Activated CD4-positive, alpha-beta memory T cell treated with anti-CD3 and anti-CD28 coated beads for 36 hours (primary cell): ENCODE measurements at places on chromosomes 12 and 14. TPM values are rescaled to one million over a fixed set of nuclear protein-coding genes. Genes with fewer than 3 reads are reported as not detected.

DNA sequence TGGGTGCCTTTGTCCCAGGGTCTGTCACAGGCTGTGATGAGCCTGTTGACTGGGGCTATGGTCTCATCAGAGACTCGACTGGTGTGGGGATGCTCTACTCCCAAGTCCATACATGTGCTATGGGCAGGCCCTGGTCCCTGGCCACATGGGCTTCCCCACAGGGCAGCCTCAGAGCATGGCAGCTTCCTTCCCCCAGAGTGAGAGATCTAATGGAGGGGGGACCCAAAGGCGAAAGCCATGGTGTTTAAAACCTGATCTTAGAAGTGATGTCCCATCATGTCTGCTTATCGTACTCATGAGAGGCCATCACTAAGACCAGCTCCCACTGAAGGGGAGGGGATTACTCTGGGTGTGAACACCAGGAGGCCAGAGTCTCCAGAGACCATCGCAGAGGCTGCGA, 279.0 kb upstream of the RTL1 start:
- DNase-seq = no peak
- H3K36me3 ChIP-seq = no peaks in the 10 kb centered on the region
- H3K27ac ChIP-seq = no peak overlapping the region
- H3K27me3 ChIP-seq = peaks cover 1% of the 10 kb centered on the region

DNA sequence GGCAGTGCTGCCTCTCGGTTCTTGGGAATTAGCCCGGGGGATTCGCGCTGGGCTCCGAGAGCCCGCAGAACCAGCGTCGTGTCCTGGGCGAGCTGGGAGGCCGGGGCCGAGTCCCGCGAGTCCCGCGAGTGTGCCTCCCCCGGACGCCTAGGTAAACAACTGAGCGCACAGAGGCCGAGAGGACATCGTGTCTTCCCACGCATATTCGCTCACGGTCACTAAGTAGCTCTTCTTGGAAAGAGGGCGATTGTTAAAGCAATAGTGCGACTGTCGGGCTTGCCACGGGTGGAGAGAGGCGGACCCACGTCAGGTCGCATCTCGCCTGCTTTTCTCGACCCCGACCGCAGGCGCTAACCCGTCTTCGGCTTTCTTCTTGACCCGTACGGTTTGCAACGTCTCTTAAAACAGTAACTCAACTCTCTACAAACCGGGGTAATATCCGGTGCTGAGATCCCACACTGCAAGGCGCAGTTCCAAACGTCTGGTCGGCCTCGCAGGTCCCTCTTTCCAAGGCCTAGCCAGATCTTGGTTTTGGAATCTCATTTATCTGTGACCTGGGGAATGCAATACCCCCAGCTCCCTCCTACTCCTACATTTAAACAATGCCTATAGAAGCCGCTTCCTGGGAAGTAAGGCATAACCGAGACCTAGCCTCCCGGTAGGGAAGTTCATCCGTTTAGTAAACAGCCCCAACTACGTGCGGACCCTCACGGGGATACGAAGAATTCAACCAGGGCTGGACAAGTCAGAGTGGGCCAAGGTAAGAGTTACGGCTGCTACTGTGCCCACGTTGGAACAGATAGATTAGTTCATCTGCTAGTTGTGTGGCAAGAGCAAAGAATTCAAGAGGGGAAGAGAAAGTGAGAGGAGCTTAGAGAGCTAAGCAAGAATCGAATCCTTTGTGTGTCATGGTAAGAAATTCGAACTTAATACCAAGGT, 736 bp upstream of the PHLDA1 start:
- H3K27ac ChIP-seq = peak overlapping the region; percentile 94
- H3K4me1 ChIP-seq = peaks cover 30% of the 10 kb centered on the region
- peak overlapping the region; percentile 96 for H3K4me3 ChIP-seq
- H3K27me3 ChIP-seq = no peaks in the 10 kb centered on the region
- H3K36me3 ChIP-seq = peaks cover 20% of the 10 kb centered on the region

- DNase-seq = peak; percentile 35
- H3K27ac ChIP-seq = no peak overlapping the region
- no peaks in the 10 kb centered on the region for H3K36me3 ChIP-seq
- H3K4me1 ChIP-seq = peaks cover 2% of the 10 kb centered on the region
These were observed 527.2 kb downstream of the FLRT2 start for GRCh38 chr14:86057018-86057667.

ZNF26 gene
- 10.2 TPM for total RNA-seq

TCL1A gene
- not detected for total RNA-seq

DNA sequence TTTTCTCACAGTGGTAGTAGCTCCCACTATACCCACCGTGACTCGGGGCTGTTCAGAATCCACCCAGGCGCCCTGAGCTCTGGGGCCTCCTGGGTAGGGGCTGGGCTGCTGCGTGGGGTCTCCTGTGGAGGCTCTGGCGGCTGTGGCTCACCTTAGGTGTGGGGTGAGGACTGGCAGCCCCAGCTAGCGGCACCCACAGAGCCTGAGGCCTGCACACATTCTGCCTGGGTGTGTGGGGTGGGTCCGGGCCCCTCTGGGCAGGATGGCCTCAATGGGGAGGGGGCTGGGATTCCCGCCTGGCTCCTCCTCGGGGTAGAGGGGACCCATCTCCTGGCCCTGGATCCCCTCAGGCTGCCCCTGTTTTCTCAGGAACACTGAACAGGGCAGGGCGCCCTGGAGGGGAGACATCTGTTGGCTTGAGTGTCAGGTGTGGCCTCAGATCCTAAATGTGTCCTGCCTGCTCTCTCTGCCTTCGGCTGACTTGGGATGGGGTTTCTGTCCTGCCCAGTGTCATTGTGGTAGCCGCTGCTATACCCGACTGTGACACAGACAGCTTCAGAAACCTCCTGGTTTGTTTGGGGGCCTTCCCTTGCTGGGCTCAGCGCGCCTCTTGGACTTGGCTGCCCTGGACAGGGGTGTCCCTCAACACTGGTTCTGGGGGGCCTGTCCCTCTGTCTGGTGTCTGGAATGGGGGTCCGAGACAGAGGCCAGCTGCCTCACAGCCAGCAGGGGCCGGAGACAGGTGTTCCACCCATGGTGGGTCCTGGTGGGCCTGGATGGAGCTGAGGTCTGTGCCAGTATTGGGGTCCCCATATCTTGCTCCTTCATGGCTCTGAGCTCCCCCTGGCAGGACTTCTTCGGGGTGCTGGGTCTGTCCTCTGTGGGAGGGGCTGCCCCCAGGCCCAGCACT, 354.9 kb downstream of the TMEM121 start:
- H3K36me3 ChIP-seq = no peaks in the 10 kb centered on the region
- no peaks in the 10 kb centered on the region for H3K4me1 ChIP-seq
- H3K4me3 ChIP-seq = no peak overlapping the region
- peaks cover 16% of the 10 kb centered on the region for H3K27me3 ChIP-seq
- peak; percentile 3 for DNase-seq

KCNH3 gene
- 1.3 TPM for total RNA-seq

NOVA1 gene
- not detected for total RNA-seq

DNA sequence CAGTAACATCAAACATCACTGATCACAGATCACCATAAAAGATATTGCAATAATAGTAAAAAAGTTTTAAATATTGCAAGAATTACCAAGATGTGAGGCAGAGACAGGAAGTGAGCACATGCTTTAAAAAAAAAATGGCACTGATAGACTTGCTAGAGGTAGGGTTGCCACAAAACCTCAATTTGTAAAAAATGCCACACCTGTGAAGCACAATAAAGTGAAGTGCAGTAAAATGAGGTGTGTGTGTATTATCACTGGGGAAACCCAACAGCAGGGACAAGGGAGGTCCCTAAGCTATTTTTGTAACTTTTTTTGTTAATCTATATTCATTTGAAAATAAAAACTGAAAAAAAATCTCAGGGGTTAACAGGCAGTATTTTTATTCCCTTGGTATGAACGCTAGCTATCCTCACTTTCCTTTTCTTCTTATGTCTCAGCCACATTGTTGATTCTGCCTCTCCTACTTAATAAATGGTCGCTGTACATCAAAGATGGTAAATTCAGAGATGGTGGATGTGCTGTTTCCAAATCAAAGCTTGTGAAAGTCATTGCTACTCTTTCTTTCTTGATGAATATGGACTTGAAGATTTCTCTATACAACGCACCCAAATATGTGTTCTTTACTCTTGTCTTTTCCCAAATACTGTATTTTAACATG, 14.0 kb upstream of the KLRD1 start:
- H3K27ac ChIP-seq = no peak overlapping the region
- DNase-seq = no peak
- H3K4me3 ChIP-seq = no peak overlapping the region
- peaks cover 17% of the 10 kb centered on the region for H3K4me1 ChIP-seq
- no peaks in the 10 kb centered on the region for H3K36me3 ChIP-seq

DNA sequence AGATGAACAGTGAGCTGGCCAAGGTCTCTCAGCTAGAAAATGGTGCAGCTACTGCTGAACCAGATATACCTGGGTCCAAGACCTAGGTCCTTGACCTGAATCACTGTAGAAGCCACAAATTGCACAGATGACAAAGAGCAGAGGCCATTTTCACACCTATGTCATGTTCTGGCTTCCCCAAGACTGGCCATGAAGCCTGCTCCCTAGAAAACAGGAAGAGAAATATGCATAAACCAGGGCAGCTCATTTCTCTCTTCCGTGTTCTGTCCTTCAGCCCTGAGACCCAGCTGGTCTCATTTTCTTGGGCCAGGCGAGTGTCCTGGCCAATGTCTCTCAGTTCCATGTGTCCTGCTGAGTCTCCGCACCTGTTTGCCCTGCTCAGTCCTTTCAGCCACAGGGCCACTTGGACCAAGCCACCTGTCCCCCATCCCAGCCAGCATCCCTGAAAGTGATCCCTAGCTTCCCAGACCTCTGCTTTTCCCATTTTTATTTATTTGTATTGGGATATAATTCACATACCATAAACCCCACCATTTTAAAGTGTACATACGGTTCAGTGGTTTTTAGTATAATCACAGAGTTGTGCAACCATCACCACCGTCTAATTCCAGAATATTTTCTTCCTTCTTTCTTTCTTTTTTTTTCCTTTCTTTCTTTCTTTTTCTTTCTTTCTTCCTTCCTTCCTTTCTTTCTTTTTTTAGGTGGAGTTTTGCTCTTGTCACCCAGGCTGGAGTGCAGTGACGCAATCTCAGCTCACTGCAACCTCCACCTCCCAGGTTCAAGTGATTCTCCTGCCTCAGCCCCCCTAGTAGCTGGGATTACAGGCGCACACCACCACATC, 27.0 kb downstream of the P2RX7 start:
- DNase-seq = no peak
- H3K36me3 ChIP-seq = peaks cover 23% of the 10 kb centered on the region
- H3K27ac ChIP-seq = no peak overlapping the region
- no peaks in the 10 kb centered on the region for H3K27me3 ChIP-seq

CPNE6 gene
- not detected for total RNA-seq
